NCI-H510A treated with DMSO at 0.1 percent for 48 hours (cell line): ENCODE measurements at places on chromosomes 13 and 19.
A peak's percentile ranks its signal among the peaks of the same experiment; 100 is the strongest.

DNA sequence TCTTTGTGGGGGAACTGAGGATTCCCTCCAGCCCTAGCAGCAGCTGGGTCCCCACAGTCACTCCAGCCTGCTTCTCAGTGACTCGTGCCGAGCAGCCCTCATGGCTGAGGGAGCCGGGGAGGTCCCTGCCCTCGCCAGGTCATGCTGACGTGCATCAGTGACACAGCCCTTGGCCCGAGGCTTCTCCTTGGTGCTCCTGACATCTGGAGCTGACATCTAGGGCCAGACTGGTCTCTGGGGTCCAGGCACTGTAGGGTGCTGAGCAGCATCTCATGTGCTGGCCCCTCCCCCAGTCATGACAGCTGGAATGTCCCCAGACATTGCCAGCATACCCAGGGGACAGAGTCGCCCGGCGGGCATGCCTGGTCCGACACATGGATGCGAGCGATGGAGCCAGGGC is 14.4 kb downstream of the COMP start:
- no peak for DNase-seq

- no peak for DNase-seq
These were observed 21.0 kb downstream of the UBAC2 start for GRCh38 chr13:99221567-99222239.

GRCh38 chr13:107348471-107348870 is 780.5 kb upstream of the ARGLU1 start:
- no peak for DNase-seq

DNA sequence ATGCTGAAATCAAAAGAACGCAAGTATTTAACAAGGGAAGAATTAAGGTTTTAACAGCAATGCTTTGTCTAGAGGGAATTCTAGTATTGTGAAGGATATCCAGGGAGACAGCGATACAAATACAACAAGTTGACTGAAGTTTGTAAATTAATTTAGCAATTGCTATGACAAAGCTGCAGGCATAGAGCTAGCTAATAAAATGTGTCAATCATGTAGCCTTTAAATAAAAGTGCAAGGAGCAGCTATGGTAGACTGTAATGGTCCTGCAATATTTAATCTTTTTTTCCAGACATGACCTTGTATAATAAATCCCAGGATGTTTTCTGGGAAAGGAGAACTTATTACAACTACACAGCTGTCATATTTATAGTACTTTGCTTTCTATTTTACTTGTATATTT is 779.3 kb downstream of the SLITRK5 start:
- DNase-seq, result no peak

DNA sequence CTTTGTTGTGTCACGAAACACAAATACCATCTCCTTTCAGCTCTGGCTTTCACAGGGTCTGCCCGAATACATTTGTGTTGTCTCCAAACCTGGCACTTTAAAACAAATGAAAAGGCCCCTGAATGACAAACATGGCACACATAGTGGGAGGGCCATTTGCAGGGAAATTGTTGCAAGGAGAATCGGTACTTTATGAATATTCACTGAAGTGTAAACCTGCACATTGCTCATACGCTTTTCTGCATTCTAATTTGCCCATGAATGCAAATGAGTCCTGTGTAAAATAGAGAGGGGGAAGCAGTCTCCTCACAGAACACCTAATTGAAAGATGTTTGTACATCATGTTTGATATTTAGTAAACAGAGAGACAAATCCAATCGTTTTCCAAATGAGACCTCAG is 82.7 kb upstream of the PCDH8 start:
- DNase-seq, result no peak

- DNase-seq, result no peak
These were observed 84.4 kb downstream of the DPY19L3 start for GRCh38 chr19:32489971-32490370.

DNA sequence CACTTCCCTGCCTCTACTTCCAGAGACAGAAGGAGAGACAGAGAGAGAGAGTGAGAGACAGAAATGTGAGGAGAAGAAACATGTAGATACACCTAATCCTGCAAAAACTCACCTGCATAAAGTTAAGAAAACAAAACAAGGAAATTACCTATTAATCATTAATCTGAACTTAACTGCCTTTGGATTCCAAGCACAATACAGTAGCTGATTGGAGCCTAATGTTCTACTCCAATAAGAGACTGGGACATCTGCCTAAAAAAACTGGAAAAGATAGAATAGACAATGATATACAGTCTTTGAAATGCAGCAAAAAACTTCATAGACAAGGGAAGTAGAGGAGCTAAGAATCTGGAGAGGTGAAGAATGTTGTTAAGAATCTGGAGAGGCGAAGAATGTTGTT is 910.2 kb upstream of the SLC10A2 start:
- DNase-seq, result no peak

- no peak for DNase-seq
These were observed 11.0 kb downstream of the SGTA start for GRCh38 chr19:2771786-2772674.

- DNase-seq, result no peak
These were observed 4.2 kb downstream of the CYTH2 start for GRCh38 chr19:48473161-48473966.

GRCh38 chr13:109785141-109785891 is 1.1 kb downstream of the IRS2 start:
- peak; percentile 40 for DNase-seq

- no peak for DNase-seq
These were observed 46.8 kb downstream of the TEX26 start for GRCh38 chr13:30978981-30979956.
